ENCODE measurements at places on chromosomes 5 and 9.

- no peak for DNase-seq
Measured at GRCh38 chr5:43728581-43728980, 125.6 kb downstream of the NNT start.

DNA sequence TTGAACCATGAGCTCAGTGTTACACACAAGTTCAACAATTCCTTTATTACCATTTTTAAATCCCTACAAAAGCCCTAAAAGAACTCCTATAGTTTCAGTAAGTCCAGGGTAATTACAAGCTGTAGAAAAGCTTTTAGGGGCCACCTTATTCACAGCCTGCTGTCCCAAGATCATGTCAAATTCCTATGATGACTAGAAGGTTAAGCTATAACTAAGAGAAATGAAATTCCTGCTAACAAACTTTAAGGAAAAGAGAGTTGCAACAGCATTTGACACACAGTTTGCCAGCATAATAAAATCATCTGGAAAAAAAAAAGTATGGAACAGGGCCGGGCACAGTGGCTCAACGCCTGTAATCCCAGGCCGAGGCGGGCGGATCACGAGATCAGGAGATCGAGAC lies 31.5 kb downstream of the TMEM245 start:
- DNase-seq = no peak

DNA sequence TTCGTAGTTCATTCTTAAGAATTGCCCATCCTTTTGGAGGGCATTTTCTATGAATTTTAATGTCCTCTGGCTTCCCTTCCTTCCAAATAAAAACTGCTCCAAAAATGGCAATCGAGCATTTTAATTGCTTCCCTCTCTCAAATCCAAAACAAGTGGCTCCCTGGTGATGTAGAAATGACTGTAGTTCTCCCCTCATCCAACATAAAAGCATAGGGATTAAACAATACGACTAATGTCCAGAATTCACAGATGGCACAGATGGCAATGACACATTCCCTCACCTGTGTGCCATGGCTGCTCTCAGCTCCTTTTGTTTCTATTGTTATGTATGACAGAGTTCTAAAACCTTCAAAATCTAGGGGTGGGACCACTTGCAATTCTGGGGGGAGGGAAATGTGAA lies 417.3 kb downstream of the RAB3C start:
- no peak for DNase-seq

DNA sequence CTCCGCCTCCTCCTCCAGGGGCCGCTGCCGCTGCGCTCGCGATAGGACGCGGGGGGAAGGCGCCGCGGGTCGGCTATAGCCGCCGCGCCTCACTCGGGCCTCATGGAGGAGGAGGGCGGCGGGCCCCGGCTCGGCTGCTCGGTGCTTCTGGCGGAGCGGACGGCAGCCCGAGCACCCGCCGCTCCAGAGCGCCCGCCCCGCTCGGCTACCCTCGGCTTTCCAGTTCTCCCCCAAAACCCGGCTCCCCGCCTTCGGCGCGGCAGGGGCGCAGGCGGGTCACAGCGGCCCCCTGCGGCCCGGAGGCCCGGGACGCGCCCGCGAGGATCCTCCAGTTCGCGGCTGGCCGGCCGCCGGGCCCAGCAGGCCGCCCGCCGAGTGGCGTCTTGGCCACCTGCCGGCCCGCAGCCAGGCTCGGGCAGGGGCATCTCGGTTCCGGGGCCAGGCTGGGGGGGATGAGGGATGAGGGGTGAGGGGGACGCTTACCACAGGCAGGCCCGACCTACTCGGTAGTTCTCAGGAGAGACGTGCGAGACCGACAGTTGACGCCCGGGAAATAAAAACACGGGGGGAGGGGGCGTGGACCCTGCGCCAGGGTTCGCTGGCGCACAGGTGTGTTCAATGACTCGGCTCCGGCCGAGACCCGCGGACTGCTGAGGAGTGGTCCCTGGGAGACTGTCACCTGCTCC lies at the start of gene PAIP1:
PAIP1 (minus strand) TSS at position 221 of the 686 bp plus-strand sequence. CDS start 231 bp downstream, outside the sequence.
- peak; percentile 94 for DNase-seq

GRCh38 chr5:108660291-108660690 lies 87.4 kb upstream of the FER start:
- DNase-seq = no peak

DNA sequence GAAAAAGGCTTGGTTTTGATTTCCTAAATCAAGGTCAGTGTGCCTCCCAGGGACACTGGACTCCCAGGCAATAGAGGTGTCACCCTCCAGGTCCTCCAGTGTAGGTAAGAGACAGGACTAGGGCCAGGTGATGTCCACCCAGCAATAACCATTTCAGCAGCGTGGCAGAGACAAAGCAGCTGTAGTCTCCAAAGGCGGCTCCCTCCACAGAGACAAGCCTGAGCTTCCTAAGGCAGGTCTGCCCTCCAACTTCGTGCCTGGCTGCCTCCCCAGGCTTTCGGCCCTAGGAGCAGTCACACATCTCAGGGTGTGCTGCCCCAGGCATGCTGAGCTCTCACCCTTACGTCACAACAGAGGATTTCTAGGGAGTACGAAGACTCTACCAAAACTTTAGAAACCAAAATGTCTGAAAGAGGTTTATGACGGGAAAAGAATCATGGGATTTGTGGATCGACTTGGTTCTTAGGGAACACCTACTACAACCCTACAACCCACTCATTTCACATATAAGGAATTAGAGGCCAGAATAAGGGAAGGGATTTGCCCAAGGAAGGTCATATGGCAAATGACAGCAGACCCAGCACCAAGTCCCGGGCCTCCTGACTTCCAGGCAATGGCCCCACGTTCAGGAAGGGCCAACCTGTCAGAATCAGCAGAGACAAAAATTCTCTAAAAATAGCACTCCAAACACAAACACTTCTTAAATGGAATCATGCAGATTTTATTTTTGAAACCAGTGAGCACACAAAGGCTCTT lies 105.5 kb downstream of the KLHL3 start:
- no peak for DNase-seq

- DNase-seq = no peak
Measured at GRCh38 chr5:158414333-158414762, 555.4 kb upstream of the CLINT1 start.

- no peak for DNase-seq
Measured at GRCh38 chr9:126696401-126697145, 82.8 kb downstream of the LMX1B start.

GRCh38 chr5:123351240-123351639 lies 72.0 kb downstream of the CEP120 start:
- no peak for DNase-seq

DNA sequence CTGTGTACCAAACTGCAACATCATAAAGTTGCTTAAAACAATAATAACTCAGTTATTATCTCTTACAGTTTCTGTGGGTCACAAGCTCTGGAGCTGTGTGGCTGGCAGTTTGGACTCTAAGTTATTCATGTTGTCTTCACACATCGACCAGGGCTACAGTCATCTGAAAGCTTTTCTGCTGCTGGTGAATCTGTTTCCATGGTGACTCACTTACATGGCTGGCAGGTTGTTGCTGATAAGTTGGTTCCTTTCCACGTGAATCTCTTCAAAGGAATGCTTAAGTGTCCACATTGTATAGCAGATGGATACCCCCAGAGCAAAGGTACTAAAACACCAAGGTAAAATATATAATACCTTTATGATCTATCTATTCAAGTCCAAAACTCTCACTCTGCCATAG lies 44.8 kb upstream of the CYLC2 start:
- no peak for DNase-seq

GRCh38 chr5:62206150-62206829 lies 99.7 kb upstream of the KIF2A start:
- DNase-seq = no peak

DNA sequence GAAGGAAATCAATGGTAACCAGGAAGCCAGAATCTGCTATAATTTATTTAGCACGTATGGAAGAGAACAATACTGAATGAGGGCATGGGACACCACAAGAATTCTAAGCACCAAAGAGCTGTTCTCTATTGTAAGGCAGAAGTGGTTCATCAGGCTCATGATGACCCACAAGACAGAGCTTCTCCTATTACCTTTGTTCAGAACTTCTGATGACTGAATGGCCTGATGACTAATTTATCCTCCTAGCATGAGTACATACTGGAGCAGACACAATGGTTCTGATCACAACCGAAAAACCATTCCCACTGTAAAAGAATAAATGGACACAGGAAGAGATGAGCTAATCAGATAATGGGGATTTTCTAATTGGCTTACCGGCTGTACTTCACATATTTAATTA lies 329.8 kb upstream of the PDE4D start:
- DNase-seq = no peak

- DNase-seq = peak; percentile 14
Measured at GRCh38 chr5:53381-54174, 38.4 kb upstream of the PLEKHG4B start.

DNA sequence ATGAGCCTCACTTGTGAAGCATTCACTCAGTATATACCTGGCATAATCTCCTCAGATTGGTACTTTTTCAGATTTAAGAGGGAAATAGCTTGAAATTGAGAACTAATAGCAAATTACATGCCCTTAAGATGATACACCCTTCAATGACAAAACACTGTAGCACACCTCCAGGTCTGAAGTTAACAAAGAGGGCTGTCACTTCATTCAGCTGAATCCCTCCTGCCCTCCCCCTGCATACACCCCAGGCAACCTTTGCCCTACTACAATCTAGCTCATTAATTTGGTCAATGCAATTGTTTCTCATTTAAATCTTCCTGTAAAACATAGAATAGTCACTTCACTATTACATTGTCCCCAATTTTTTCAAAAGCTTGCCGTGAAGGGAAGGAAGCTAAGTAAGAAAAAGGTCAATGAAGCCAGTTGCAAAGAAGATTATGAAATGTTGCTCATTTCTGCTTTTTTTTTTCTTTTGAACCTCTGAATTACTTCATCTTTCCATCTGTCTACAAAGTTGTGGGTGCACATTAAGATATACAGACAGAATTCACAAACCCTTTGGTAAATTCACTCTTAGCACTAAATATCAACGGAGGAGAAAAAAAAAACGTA lies 294.8 kb upstream of the PTGER4 start:
- DNase-seq = peak; percentile 33

DNA sequence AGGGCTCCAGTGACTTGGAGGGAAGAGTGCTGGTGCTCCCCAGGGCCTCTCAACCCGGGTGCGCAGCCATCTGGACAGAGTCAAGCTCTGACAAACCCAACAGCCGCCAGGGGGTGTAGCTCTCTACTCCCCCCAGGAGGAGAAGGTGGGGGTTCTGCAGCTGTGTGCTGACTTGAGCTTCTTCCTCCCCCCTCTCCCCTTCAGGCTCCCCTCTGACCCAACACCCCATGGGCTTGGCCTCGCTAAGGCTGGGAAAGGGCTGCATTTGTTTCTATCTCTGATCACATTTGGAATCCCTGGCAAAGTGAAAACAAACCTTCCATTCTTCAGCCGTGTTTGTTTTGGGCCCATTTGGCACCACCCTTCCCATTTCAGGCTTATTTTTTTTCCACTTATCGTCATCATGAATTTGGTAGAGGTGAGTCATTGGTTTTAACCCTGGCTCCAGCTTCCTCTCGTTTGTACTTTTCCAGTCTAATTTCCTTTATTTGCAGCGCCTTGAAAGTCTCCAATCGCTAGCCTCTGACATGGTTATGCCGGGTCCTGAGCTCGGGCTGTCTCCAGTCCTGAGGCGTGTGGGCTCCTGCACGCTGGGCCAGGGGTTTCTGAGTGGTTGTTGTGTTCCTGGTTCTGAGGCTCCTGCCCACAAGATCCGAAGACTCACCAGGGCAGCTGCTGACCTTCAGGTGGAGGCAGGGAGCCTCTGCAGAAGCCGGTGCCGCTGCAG lies 36.1 kb downstream of the DAP start:
- DNase-seq = no peak

DNA sequence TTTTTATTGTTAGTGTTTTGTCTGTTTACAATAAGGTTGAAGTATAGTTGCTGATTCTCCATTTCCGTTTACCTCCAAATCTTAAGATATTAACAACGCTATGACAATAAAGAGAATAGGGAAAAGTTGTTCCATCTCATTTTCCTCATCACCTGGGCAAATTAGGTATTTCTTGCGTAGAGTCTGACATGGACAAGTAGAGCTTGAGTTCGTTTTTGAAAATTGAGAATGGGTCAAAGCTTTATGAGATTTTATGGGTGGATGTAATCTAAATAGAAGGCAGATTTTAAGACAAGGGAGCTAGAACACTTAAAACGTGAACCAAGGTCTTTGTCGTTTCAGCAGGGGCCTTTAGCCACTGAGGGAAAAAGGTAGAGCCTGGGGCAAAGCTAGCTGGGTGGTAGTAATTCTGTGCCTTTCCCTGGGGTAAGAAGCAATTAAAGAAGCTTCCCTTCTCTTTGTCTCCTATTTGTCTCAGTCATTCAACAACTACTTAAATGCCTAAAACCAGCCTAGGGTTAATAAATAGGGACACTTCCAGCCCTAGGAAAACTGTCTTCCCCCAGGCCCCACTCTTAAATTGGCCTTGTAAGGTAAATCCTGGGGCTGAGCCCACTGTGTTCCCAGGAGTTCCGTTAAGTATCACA lies 551 bp upstream of the CAAP1 start:
- DNase-seq = no peak

- DNase-seq = no peak
Measured at GRCh38 chr9:16515879-16516301, 354.6 kb downstream of the BNC2 start.

DNA sequence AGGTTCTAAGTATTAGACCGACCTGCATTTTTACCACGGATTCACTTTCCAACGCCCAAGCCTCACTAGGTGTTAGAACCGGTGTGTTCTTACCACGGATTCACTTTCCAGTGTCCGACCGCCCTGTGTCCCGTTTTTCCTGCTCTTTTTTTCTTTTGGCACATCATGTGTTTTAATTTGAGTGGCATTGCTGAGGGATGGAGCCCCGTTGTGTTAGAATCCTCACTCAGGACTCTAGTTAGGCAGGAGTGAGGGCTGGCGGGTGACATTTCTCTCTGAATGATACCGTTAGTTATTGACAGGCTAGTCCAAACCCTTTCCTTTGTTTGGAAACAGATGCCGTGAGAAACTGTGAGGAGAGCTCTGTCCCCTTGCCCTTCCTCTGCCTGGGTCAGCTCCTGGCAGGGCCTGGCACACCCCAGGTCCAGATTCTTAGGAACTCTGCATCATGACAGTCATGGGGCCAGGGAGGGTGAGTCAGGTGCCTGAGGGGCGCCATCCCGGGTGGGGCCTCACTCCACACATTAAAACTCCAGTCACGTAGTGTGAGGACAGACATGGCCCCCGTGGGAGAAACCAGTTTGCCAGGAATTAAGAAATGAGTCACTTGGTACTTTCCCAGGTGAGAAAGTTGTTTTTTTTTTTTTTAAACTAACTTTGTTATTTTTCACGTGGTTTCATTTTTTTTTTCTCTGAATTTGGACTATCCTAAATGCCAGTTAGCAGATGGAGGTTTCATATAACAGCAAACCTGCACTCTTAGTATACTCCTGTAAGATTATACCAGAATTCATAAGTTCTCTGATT lies 15.8 kb downstream of the EXOC3 start:
- peak; percentile 89 for DNase-seq

DNA sequence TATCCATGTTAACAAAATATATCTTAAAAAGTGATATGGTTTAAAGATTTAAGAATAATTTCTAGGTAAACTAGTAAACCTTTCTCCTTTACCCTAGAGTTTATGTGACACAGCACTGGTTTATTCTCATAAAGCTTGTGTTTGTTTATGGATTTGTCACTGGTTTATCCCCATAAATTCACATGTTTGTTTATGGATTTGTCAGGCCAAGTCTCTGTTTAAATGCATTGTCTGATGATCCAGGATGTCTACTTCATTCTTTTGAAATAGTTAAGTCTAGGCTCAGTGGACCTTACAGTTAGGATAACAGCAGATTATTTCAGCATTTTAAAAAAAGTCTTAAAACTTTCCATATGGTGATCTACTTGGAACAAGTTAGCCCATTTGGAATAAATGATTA lies 334.0 kb downstream of the ARRDC3 start:
- DNase-seq = no peak

- DNase-seq = no peak
Measured at GRCh38 chr5:166991601-166992000, 1299.8 kb upstream of the WWC1 start.

- no peak for DNase-seq
Measured at GRCh38 chr5:169875731-169876130, 104.6 kb downstream of the INSYN2B start.

All from trophoblast cell (in vitro differentiated cells and primary cell).